Brain (organoid and tissue), 16 donors: ENCODE measurements at places on chromosomes 3 and 15.

DNA sequence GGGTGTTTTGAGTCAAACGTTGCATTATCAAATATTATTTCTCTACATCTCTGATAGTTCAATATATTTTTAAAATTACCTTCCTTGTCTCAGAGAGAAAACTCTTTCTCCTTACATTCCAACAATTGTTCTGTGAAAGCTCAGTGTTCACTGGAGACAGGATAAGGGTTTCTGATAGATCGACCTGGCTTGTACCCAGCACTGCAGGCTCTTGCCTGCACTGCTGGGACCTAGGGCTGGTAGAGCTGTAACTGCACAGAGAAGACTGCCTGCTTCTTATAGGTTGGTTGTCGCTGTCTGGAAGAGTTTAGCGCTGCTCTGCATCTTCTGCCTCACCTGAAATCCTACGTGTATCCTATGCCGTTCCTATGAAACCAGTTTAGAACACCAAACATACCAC, 249.9 kb upstream of the LRTM1 start:
- DNase-seq: no peak

GRCh38 chr3:29440413-29441305, 159.8 kb downstream of the RBMS3 start:
- DNase-seq: peak; percentile 69

GRCh38 chr15:42069496-42070278, 24.7 kb downstream of the PLA2G4D start:
- no peak for DNase-seq

- DNase-seq: no peak
Observed at GRCh38 chr3:134201201-134202130, 49.2 kb downstream of the RYK start.

DNA sequence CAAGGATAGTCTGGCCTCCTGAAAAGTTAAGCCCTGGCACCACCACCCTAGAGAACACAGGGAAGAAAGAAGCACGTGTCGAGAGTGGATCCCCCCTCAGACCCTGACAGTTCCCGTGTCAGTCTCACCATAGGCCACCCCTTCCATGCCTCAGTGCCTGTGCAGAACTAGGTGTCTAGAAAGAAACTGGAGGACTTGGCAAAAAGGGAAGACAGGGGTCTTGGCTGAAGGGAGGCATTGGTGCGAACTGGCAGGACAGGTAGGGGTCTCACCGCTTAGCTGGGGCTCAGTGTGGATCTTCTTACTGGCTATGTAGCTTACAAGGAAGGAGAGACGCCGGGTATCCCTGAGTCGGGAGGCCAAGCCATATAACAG, 518 bp downstream of the QARS1 start:
- no peak for DNase-seq

DNA sequence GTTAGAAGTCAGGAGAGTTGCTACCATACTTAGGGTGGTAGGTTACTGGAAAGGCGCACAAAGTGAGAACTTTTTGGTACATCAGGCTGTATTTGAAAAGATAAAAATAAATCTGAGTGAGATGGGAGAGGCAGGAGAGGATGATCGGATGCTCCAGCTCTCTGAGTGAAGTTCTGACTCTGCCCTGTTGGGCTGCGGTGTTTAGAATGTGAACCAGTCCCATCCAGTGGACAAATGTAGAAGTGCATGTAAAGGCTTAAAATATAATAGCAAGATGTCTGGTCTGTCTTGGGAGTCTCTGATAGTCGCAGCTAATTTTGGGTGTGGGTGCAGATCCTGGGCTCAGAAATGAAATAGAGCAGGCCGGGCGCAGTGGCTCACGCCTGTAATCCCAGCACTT, 30.4 kb downstream of the ACKR2 start:
- peak; percentile 64 for DNase-seq

DNA sequence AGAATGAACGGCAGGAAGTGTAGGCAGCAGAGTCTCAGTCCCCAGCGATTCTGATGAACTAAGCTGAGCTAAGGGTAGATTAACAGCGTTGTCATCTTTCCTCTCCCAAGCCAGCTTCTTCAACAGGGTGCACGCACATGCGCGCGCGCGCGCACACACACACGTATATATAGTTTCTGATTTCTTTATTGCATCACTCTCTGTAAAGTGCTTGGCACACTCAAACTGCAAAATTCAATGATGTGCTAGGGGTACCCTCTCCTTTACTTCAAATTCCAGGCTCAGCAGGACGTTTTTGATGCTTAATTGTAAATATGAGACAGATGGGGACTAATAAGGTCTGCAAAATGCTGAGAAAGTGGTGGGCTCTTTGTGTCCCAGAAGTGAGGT, 26.1 kb upstream of the VPS8 start:
- no peak for DNase-seq

DNA sequence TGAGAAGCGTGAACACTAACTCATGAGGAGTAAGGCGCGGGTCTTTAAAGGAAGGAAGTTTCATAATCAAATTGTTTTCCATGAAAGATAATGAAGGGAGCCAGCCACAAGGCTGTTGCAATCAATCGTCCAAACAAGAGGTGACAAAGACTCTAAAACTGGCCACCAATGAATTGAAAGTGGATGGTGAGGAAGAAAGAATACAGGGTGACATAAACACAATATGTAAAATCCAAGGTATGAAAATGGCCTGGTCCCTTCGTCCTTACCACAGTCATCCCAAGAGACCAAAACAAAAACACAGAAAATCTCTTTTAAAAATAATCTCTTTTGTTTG, 12.0 kb downstream of the CD86 start:
- no peak for DNase-seq

DNA sequence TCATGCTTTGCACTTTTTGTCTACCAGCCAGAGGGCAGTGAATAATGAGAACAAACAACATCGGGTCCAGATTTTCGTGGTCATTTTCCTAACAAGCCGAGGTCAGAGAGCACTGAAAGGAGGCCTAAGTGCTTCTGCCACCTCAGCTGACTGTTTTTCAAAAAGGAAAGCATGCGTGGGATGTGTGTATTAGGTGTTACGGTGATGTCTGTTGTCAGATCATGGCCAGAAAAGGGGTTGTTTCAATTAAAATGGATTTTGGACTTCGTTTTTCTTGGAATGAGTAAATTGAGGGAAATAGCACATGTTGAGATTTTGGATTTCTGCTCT, 99.5 kb downstream of the APBA2 start:
- DNase-seq: no peak

- DNase-seq: no peak
Observed at GRCh38 chr3:65182085-65182484, 494.3 kb upstream of the ADAMTS9 start.

DNA sequence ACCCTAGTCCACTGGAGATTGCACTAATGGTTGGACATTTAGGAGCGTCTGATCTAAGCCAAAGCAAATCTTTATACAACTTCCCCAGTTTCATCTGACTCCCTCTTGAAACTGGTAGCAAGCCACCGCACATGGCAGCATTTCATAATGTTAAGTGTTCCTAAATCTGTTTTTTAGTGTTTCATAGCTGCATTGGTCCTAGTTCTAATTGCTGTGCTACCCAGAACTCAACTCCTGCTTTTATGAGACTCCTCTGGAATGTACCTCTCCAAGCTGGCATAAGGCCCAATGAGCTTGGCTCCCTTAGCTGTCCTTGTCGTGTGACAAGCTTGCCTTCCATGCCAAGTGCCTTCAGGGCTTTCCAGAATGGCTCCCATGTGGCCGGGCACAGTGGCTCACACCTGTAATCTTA, 65.3 kb upstream of the FLNB start:
- no peak for DNase-seq

- DNase-seq: no peak
Observed at GRCh38 chr3:36698314-36698713, 66.0 kb downstream of the DCLK3 start.

DNA sequence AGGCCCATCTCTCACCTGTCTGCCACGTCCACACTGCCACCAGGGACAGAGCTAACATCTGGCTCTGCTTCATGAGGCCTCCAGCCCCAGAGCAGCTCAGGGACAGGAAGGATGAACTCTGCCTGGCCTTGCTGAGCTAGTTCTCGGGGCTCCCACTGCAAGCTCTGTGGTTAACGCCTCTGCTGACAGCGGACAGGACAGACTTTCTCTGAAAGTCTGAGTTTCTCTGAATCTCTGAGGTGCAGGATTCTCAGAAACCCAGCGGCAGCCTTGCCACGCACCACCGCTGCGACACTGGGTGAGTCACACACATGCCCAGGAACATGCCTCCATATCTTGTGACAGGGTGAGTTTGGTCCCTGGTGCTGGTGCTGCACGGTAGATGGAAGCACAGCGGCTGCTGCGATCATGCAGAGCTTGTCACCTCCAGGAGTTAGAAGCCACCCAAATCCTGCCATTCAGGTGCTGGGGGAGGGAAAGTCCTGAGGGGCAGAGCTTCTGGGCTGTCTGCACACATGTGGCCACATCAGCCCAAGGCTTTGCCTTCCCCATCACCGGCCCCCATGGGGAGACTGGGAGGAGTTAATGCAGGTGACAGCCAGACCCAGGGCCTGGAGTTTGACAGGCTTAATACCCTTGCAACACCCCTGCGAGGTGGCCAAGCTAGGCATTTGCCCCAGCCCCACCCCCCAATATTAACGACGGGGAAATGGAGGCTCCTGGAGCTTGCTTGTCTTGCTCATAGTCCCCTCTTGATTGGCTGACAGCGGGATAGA, 267.0 kb downstream of the PLCL2 start:
- DNase-seq: no peak

GRCh38 chr3:170480111-170480510, 61.4 kb downstream of the CLDN11 start:
- DNase-seq: no peak

GRCh38 chr3:57530071-57530608, 14.0 kb downstream of the DNAH12 start:
- DNase-seq: peak; percentile 8

DNA sequence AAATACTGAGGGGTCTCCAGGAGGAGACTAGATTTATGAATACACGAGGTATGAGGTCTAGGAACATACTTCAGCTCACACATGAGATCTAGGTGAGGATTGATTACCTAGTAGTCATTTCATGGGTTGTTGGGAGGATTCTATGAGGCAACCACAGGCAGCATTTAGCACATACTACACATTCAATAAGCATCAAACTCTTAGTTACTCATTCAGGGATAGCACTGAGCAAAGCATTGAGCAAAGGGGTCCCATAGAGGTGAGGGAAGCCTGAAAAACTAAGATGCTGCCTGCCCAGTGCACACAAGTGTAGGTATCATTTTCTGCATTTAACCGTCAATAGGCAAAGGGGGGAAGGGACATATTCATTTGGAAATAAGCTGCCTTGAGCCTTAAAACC, 4.5 kb downstream of the CCR5 start:
- DNase-seq: no peak

DNA sequence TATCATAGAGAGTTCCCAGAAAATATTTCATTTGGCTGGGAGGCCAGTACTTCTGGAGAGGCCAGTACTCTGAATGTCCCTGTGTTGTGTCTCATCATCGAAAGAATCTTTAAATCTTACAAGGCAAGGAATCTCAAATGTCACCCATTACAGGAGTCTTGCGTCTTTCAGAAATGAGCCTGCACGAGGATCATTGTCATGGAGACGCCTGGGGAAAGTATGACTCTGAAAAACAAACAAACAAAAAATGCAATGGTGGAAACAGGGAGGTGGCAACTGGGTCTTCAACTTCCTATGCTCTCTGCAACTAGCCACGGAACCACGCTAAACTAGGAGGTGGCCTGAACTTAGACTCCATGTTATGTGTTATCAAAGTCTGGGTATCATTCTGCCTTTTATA, 804.6 kb downstream of the EPHA3 start:
- DNase-seq: no peak

GRCh38 chr3:117480972-117481371, 771.4 kb downstream of the TUSC7 start:
- DNase-seq: peak; percentile 79

GRCh38 chr15:46815240-46815639, 902.1 kb upstream of the SEMA6D start:
- DNase-seq: peak; percentile 55

DNA sequence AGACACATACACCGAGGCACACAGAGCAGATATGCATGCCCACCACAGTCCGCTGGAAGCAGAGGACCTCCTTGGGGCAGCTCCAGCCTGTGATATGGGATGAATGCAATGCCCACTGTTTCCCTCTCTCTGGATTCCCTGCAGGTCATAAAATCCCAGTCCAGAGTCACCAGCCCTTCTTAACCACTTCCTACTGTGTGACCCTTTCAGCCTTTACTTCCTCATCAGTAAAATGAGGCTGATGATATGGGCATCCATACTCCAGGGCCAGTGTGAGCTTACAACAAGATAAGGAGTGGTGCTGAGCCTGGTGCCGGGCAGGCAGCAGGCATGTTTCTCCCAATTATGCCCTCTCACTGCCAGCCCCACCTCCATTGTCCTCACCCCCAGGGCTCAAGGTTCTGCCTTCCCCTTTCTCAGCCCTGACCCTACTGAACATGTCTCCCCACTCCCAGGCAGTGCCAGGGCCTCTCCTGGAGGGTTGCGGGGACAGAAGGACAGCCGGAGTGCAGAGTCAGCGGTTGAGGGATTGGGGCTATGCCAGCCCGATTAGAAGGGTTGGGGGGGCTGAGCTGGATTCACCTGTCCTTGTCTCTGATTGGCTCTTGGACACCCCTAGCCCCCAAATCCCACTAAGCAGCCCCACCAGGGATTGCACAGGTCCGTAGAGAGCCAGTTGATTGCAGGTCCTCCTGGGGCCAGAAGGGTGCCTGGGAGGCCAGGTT, at the start of gene GNAT1:
Gene GNAT1, plus strand, starts transcription at position 675 of the 725 bp plus-strand sequence. CDS start 116 bp downstream, outside the sequence.
- DNase-seq: no peak

DNA sequence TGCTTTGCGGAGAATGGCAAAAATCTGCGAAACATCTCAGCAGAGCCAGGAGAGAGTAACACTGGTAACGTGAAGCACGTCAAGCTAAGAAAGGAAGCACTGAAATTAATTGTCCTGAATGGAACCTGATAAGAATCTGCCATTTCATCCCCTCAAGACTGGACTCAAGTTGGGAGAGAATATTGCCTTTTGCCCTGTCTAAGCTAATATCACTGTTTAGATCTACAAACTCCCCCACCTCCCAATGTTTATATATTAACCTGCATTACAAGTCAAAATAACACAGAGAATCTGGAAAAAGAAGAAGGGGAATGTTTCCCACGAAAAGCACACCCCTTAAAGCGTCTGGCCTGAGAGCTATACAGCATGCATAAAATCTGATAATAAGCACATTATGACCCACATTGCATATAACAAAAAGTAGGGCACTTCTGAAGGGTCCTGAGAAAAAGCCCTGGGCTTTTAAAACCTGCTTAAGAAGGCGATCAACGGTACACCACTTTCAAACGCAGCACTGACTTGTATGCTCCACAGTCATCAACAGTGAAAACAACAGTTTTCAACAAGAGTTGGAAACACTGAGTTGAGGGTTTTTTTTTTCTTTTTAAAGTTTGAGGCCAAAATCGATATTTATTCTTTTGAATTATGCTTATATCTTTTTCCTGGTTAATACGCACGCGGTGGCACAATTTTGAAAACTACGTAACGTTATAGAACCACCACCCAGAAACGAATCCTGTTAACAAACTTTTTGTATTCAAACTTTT, 1.4 kb upstream of the KAT2B start:
- no peak for DNase-seq

DNA sequence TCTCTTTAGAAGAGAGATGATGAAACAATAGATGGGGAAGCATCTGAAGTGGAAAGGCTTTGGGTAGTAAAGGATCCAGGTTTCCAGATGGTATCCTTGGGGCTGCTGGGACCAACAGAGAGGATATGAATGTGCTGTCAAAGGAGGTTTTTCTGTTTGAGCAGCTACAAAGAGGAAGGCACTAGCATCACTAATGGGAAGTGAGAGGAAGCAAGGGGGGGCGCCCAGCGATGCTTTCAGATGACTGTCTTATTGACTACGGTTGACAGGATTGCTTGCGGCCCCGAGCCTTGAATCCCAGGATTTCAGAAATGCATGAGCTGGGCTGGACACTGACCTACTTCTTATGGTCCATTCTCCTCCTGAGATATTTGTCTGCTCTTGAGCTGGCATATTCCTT, 103.8 kb upstream of the GALNT15 start:
- DNase-seq: peak; percentile 39

- DNase-seq: no peak
Observed at GRCh38 chr15:20346082-20346805, 195.4 kb downstream of the GOLGA6L6 start.
